ENCODE measurements at places on chromosomes 11 and 22. TPM values are rescaled to one million over a fixed set of nuclear protein-coding genes. Genes with fewer than 3 reads are reported as not detected.

PARVA gene
- total RNA-seq = 30.5 TPM

ENTHD1 gene
- not detected for total RNA-seq

PLEKHB1 gene
- total RNA-seq = under 0.01 TPM

TMA7B gene
- total RNA-seq = not detected

TSSK2 gene
- total RNA-seq = not detected

SPI1 gene
- total RNA-seq = not detected

ANO9 gene
- not detected for total RNA-seq

OSM gene
- not detected for total RNA-seq

BAD gene
- total RNA-seq = 46.9 TPM

GP1BB gene
- 0.20 TPM for total RNA-seq

TRIM3 gene
- total RNA-seq = 26.0 TPM

PAK1 gene
- 51.4 TPM for total RNA-seq

PNPLA2 gene
- total RNA-seq = 29.8 TPM

ARHGAP20 gene
- total RNA-seq = 6.2 TPM

BLID gene
- total RNA-seq = 46.5 TPM

ZNF70 gene
- total RNA-seq = 4.9 TPM

P4HA3 gene
- 0.98 TPM for total RNA-seq

RASD2 gene
- total RNA-seq = not detected

BATF2 gene
- total RNA-seq = 0.37 TPM

APBB1 gene
- 27.6 TPM for total RNA-seq

OR5L1 gene
- total RNA-seq = not detected

PRDM11 gene
- total RNA-seq = 3.7 TPM

LRRN4CL gene
- total RNA-seq = 38.2 TPM

KIAA1671 gene
- 5.9 TPM for total RNA-seq

HTR3A gene
- not detected for total RNA-seq

CCDC88B gene
- total RNA-seq = 1.8 TPM

SHANK2 gene
- total RNA-seq = 2.0 TPM

POU2AF2 gene
- not detected for total RNA-seq

RHOG gene
- total RNA-seq = 14.7 TPM

NCR3LG1 gene
- 27.6 TPM for total RNA-seq

NEFH gene
- 0.37 TPM for total RNA-seq

PGA3 gene
- total RNA-seq = 0.73 TPM

ATG2A gene
- 15.4 TPM for total RNA-seq

LBHD1 gene
- total RNA-seq = 8.0 TPM

ART1 gene
- total RNA-seq = not detected

LRRC74B gene
- total RNA-seq = not detected

Measured in subcutaneous preadipocyte (primary cell).